ENCODE measurements at places on chromosomes 11 and 22.
A peak's percentile ranks its signal among the peaks of the same experiment; 100 is the strongest.

DNA sequence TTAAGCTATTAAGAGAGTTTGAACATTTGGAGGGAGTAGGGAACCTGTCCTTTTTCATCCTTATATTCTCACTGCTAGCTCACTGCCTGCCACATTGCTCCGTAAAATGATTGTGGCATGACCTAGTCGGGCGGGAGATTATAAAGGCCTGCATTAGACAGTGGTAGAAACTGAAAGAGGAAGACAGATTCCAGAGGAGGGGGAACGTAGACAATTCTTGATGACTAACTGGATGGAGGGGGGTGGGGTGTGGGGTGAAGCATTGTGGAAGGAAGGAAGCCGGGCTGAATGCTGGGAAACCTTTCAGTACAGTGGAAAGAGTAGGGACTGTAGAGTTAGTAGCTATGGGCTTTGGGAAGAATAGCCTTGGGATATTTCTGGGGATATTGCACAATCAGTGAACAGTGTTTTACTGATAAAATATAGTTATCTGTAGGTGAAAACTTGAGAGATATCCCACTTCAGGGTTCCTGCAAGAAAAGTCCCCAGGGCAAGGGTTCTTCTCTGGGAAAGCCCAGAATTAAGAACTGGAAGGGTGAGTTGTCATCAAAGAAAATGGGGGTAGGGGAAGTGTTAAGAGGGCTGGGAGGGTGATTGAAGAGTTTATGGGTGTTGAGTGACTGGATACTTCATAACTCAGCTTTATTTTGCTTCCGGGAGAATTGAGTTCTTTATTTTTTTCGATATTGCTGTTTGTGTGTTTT, 2.1 kb downstream of the MED15 start:
- DNase-seq: peak; percentile 74

DNA sequence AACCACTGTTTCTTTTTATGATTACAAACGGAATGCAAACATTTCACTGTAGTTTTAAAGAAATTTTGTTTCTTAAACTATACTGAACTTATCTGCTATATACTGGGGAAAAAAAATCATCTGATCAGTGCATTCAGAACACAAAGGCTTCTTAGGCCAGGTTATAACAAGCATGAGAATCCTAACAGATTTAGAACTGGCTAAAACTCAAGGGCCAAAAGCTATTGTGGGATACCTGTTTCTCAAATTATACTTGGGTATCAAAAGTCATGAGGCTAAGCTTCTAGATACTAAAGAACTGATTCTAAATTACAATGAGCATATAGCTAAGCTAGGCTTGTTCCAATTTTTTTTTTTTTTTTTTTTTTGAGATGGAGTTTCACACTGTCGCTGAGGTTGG, 29.7 kb upstream of the CHRNA10 start:
- no peak for DNase-seq

GRCh38 chr22:17638432-17639246, at the start of gene BCL2L13:
TSS of gene BCL2L13 (plus strand) at chr22:17638757. CDS start at chr22:17655712, 16,955 bp downstream.
- DNase-seq: peak; percentile 89

- DNase-seq: no peak
Observed at GRCh38 chr22:47816121-47816862, 1053.8 kb downstream of the TBC1D22A start.

- no peak for DNase-seq
Observed at GRCh38 chr11:94664346-94664745, 97.2 kb downstream of the PIWIL4 start.

DNA sequence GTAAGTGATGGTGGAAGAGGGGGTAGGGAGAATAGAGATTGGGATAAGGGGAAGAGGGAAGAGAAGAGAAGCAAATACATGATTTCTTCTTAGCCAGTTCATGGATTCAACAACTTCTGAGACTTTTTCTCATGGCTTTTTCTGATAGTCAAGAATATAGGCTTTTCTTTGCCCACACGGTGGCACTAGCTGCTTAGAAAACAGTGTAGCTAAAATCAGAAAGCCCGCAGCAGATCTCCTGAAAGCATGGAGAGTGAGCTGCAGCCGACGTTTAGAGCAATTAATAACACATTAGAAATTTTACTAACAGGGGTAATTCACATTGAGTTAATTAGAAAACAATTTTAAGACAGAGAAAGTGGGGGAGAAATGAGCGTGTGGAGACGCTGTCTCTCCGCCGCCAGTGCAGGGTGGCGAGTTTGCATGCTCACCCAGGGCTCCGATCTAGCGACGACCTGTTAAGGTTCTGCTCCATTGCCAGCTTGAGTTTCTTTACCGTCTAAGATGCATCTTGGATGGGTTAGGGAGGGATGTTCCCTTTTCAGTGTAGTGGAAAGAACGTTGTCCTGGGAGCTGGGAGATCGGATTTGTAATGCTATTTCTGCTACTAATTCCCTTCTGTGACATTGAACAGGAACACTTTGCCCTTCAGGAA, 3.3 kb upstream of the RAG1 start:
- DNase-seq: peak; percentile 55

- DNase-seq: peak; percentile 21
Observed at GRCh38 chr11:118045191-118045590, 31.7 kb upstream of the TMPRSS4 start.

DNA sequence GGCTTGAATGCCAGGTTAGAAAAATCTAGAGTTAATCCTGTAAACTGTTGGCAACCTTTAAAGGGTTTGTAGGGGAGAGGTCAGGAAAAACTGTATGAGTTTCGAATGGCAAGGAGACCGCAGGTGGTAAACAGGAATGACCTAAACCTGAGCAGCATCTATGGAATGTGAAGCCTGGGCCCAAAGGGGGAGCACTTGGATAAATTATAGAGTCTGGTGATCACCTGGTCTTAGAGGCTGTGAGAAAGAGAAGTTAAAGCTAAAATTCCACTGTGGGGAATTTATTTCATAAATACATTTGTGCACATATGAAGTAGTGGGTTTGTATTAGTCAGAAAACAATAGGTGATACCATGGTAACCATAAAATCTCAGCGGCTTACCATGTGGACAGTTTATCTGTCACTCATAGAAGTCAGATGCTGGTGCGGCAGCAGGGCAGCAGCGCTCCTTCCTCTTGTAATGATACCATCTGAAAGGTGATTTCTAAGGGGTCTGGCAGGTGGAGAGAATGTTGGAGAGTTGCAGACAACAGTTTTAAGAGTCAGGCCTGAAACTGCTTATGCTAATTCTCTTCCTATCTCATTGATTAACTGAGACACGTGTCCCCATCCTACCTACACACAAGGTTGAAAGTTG, 1104.4 kb upstream of the CCDC90B start:
- no peak for DNase-seq

DNA sequence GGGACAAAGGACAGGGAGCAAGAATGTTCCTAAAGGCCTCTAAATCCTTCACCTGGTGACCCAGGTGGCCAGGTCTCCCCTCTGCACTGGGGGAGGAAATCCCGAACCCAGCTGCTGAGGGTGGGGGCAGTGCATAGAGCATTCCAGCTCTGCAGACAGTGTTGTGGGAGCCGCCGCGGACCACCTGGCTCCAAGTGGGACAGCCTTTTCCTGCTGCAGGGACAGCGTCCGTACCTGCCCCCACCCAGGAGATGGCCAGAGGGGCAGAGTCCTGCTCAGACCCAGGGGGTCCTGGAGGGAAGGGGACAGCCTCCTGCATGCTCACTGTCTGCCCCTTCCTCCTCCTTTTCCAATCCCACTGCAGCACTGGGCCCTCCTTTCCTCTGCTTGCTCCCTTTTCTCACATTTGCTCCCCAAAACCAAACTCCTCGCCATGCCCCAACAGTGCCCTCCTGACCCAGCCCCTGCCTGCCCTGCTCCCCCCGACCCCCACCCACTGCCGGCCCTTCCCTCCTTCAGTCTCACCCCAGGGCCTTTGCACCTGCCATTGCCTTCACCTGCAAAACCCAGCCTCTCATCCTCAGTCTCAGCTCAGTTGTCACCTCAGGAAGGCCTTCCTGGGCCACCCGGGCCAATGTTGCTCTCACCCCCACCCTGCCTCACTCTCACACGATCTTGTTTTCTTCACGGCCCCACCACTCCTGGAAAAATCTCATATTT, 12.8 kb downstream of the PNPLA5 start:
- DNase-seq: no peak

GRCh38 chr11:59138643-59139042, 4.0 kb upstream of the FAM111A start:
- no peak for DNase-seq

- DNase-seq: no peak
Observed at GRCh38 chr11:64758330-64759079, 1.3 kb downstream of the PYGM start.

DNA sequence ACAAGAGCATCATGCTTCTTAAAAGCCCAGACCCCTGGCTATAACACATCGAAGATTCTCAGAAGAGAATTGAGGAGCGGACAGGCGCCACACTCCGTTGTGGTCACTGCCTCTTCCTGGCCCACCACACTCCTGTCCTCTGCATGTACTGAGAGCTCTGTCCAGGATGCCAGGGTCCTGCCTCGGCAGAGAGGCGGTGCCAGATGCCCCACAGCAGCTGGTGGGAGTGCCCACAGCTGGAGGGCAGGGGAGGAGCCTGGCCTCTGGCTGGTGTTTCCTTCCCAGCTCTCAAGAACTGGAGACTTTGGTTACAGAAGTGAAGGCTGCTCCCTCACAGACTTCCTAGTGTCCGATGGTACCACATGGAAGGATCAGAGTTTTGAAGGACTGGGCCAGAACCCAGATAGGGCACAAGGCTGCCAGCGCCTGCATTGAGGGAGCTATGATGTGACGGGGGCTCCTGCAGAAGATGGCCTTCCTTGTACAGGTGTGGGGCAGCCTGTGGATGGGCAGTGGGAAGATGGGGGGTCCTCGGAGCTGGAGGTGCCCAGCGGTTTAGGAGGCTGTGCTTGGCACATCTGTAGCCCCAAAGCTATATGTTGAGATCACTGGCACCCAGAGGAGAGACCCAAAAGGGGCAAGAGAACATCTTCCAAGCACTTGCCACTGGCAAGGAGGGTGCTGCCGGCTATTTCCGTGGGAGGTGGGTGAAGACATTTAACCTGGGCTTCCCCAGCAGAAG, 19.4 kb downstream of the RSPH14 start:
- DNase-seq: no peak

GRCh38 chr11:96203567-96204365, 139.2 kb downstream of the MAML2 start:
- no peak for DNase-seq

- peak; percentile 87 for DNase-seq
Observed at GRCh38 chr11:62593434-62594044, 2.2 kb upstream of the TUT1 start.

DNA sequence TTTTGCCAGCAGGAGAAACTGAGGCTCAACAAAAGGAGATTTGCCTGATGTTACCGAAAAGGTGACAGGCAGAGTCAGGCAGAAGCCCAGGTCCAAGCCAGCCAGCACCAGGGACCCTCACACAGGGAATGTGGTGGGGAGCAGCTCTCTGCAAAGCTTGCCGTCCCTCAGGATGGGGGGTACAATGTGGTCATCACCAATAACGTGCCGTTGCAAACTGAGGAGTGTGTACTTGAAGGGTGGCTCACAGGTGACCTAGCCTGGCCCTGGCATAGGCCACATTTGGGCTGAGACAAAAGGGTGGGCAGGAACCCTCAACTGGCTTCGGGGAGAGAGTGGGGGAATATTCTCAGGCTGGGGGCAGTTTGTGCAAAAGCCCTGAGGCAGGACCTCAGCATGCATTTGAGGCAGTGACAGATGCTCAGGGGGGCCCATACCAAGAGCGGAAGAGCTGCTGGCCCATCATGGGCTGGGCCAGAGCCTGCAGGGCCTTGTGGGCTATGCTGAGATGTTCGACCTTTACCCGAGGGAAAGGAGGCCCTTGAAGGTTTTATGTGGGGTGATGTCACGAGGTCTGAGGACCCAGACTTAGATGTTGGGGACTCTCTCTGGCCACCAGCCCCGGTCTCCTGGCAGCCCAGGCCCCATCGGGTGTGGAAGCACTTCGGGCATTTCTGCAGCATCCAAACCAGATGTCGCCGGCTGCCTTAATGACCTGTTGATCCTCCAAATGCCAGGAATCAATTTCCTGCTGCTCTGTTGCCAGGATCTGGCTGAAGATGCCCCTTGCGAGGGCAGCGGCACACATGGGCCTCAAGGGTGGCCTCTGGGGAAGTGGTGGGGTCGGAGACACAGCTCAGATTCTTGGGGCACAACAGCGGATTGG, 57.4 kb upstream of the SHISAL1 start:
- DNase-seq: no peak

DNA sequence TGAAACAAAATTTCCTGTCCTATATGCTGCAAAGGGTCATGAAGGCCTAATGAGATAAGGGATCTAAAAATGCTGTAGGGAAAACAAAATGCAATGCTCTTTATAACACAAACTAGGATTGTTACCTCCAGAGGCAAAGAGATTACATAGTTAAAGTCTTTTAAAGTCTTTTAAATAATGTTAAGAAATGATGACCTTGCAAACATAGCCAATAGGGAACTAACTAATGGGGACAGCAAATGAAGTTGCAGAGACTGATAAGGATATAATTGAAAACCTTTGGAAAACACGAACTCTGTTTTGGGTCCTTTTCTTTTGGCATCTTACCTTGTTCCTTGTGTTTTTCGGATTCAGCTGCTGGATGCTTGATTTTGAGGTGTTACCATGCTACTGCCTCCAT, 485.9 kb downstream of the KCNA4 start:
- DNase-seq: no peak

DNA sequence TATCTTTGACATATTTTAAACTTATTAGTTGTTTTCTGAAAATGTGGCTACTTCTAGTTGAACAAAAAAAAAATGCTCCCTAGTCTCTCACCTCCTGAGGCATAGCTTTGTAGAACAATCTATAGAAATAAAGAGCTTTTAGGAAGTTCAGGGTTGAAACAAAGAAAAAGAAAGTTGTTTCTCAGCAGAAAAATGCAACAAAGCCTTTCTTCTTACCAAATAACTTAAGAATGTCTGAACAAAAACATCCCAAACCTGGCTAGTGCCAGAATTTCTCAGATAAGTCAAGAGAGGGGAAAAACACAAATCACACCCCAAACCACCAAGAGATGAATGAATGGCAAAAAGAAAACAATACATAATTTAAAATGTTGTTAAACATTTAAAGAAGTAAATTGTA, 114.1 kb downstream of the MAML2 start:
- no peak for DNase-seq

All from CD4-positive, alpha-beta T cell treated with Interleukin-6 for 4 hours (primary cell).